AG08396 (cell line): ENCODE measurements at places on chromosomes 4 and X.

DNA sequence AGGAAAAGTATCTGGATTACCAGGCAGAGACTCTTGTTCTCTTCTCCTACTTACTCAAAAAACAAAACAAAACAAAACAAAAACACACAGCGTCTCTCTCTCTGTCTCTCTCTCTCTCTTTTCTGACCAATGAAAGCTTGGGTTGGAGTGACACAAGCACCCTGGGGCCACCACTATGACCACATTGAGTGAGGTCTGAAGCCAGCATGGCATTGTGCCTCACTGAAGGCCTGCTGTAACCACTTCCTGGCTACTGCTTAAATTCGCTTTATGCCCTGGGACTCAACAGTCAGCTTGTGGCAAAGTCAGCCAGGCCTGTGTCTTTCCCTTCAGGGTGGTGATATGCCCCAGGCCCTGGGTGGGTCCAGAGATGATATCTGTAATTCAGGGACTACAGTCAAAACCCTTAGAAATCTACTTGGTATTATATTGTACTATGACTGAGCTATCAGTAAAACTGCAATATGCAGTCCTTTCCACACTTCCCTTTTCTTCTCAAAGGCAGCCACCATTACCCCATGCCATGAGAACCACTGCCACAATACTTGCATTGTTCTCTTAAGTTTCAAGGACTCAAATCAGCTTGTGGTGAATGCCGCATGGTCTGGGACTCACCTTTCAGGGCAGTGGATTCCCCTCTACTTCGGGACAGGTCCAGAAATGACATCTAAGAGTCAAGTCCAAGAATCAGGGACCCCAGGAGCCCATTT is 606.8 kb upstream of the KLHL4 start:
- no peak for DNase-seq

DNA sequence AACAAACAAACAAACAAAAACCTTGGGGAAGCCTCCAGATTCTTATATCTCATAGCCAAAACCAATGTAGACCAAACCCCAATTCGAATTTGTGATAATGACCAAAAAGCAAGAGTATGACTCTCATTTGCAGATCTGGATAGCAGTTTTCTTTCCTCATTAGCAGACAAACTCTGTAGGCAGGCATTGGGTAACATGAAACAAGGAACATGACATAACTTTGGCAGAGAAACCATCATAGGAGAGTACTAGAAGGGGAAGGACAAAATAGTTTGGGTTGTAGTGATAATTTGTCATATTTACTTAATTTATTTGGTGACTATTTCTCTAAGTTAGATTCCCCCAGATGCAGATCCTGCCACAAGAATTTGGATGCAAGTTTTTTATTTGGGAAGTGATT is 187.8 kb downstream of the MID1IP1 start:
- DNase-seq: no peak

DNA sequence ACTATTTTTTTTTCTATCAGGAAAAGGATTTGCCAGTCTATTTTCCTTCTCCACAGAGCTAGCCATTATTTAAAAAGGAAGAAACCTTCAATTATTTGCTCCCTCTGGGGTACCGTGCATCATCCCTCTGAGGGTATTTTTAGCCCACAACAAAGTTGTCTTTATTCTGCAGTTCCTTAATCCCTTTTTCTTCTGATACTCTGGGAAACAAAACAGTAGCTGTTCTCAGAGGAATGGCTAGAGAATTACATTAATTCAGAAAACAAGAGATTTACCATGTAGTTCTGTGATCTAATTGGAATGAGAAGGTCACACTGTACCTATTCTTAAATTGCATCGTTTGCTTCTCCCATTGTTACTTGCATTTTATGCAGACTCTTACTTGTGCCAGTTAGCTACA is 1056.7 kb downstream of the STIM2 start:
- DNase-seq: no peak

GRCh38 chrX:131262738-131263679 is 26.1 kb downstream of the IGSF1 start:
- DNase-seq: no peak
